ENCODE measurements at places on chromosomes 6 and 20. TPM values are rescaled to one million over a fixed set of nuclear protein-coding genes. Genes with fewer than 3 reads are reported as not detected.

- DNase-seq: no peak
Observed at GRCh38 chr6:159829526-159829925, 29.4 kb downstream of the PNLDC1 start.

DNA sequence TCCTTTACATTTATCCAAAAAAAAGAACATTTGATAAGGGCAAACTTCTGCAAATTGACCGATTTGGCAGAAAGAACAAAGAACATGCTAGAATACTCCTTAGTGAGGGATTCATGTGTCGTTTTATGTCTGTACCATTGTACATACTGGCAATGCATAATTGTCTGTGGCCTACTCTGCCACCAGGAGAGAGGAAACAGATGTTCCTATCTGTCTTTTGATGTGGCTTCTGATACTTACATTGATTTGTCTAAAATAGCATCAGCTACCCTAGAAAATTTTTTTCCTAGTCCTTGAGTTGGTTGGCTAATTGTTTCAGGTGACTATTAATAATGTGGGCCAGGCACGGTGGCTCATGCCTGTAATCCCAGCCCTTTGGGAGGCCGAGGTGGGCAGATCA lies 654.1 kb downstream of the KIF16B start:
- DNase-seq: no peak

GRCh38 chr6:170271771-170272314 lies 19.0 kb downstream of the DLL1 start:
- no peak for DNase-seq

DNA sequence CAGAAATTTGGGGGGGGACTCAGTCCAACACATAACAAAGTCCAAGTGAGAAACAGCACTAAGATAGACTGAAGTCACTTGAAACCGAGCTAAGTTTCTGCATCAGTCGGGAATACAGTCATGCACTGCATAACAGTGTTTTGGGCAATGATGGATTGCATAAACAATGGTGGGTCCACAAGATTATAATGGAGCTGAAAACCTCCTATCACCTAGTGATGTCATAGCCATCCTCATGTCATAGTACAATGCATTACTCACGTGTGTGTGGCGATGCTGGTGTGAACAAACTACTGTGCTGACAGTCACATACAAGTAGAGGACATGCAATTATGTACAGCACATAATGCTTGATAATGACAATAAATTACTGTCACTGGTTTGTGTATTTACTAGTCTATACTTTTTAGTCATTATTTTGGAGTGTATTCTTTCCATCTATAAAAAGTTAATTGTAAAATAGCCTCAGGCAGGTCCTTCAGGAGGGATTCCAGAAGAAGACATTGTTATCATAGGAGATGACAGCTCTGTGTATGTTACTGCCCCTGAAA lies 154.5 kb upstream of the ECI2 start:
- no peak for DNase-seq

DNA sequence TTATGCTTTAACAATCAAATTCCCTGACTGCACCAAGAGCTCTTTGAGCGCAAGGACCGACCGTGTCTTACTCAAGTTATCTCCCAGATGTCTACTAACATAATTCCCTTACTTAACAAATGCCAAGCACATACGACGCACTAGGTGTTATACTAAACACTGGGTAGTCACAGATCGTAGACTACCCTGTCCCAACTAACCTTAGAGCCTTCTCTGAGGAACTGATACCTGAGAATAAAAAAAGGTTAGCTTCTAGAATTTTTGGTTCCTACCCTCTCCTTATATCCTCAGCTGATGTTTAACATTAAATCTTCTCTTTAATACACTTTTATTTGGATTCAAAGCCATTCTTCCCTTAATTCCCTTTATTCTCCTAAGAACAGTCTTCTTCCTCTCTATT lies 38.5 kb downstream of the EPB41L2 start:
- no peak for DNase-seq

- no peak for DNase-seq
Observed at GRCh38 chr6:47073125-47074110, 31.3 kb upstream of the ADGRF1 start.

- no peak for DNase-seq
Observed at GRCh38 chr6:33627876-33628275, 6.8 kb downstream of the ITPR3 start.

GRCh38 chr6:151379933-151380847 lies 11.2 kb downstream of the ZBTB2 start:
- no peak for DNase-seq

GRCh38 chr6:27478706-27479318 lies 5.9 kb upstream of the ZNF184 start:
- peak; percentile 77 for DNase-seq

GRCh38 chr6:23246896-23247295 lies 677.5 kb downstream of the HDGFL1 start:
- DNase-seq: no peak

DNA sequence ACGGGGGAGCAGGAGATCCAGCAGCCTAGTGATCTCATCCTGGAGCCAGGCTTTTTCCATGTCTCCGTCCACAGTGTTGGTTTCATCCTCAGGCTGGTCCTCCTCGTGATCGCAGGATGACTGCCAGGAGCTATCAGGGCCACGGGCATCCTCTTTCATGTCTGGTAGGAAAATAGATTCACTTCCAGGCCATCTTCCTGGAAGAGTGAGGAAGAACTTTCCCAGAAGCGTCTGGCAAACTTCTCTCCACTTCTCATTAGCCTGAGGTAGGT lies 15.3 kb upstream of the SLC9A8 start:
- no peak for DNase-seq

DNA sequence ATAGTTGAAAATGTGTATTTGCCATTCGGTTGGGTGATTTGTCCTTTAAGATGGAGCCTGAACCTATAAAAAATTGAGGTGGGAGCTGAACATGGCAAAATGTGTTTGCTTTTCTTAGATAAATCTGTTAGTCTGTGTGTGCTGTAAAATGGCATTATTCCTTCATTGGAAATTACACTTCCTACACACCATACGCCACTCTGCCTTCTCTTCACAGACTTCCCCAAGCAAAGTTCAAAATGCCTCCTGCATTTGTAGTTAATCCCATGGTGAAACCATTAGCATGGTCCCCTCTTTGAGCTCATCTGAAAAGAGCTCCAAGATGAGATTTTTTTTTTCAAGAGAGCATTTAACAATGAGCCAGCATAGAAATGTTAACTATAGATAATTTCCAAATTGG lies 567 bp downstream of the ADTRP start:
- DNase-seq: no peak

- DNase-seq: no peak
Observed at GRCh38 chr20:58511861-58512260, 3.3 kb downstream of the APCDD1L start.

DNA sequence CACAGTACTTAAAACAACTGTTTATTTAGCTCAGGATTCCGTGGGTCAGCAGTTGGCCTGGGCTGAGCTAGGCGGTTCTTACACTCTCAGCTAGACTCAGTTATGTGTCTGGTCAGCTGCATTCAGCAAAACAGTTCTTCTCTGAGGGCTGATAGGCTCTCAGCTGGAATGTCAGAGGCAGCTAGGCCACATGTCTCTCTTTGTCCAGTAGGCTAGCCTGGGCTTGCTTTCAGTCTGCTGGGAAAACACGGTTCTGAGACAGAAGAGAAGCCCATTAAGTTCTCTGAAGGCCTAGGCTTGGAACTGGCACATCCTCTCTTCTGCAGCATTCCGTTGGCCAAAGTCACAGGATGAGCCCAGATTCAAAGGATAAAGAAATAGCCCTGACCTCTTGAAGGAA lies 65.6 kb downstream of the TULP4 start:
- DNase-seq: no peak

Gene ERMARD
- 16.8 TPM for total RNA-seq

Gene LINC00237
- not detected for total RNA-seq

Gene RHAG
- total RNA-seq: not detected

Gene PLCB1
- 66.0 TPM for total RNA-seq

Gene SLC22A2
- total RNA-seq: not detected

Gene GNRH2
- total RNA-seq: not detected

Gene CNR1
- not detected for total RNA-seq
